ENCODE measurements at places on chromosomes 11 and 22. TPM values are rescaled to one million over a fixed set of nuclear protein-coding genes. Genes with fewer than 3 reads are reported as not detected.

CALCA gene
- not detected for total RNA-seq

MAP4K2 gene
- 5.4 TPM for total RNA-seq

SLC16A8 gene
- 0.24 TPM for total RNA-seq

P4HA3 gene
- total RNA-seq, result 0.20 TPM

GDPD4 gene
- total RNA-seq, result not detected

TREH gene
- 0.68 TPM for total RNA-seq

OR4D5 gene
- not detected for total RNA-seq

DNAJB13 gene
- total RNA-seq, result not detected

KCTD14 gene
- total RNA-seq, result 2.3 TPM

RIMBP3B gene
- total RNA-seq, result not detected

POLA2 gene
- total RNA-seq, result 11.2 TPM

MYO7A gene
- 0.96 TPM for total RNA-seq

CASP5 gene
- total RNA-seq, result not detected

OR52I1 gene
- total RNA-seq, result not detected

PTPRJ gene
- 2.0 TPM for total RNA-seq

C22orf42 gene
- total RNA-seq, result not detected

MS4A4A gene
- total RNA-seq, result 0.24 TPM

FAM227A gene
- 0.72 TPM for total RNA-seq

YAP1 gene
- total RNA-seq, result 95.2 TPM

GRIA4 gene
- total RNA-seq, result not detected

NPTXR gene
- total RNA-seq, result 0.44 TPM

LGR4 gene
- 22.8 TPM for total RNA-seq

SLC25A45 gene
- 3.4 TPM for total RNA-seq

Data from esophagus mucosa (tissue), 1 donor.